ENCODE measurements at places on chromosomes 6 and 20.

DNA sequence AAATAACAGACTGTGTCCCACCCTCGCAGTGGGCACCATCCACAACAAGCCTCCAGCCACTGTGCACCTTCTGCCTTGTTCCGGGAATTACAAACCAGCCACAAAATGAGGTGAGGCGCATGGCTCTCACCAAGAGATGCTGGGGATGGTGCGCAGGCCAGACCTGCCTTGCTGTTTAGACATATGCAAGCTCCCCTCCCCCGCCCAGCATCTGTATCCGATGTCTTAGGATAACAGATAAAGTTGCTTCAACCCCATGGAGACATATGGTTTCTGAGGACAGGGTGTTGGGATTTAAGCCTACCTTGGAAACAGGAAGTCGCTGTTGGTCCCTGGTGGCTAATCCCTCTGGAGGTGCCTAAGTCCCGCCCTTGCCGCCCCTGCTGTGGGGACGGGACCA lies 50.4 kb upstream of the MPC1 start:
- no peak for DNase-seq

GRCh38 chr20:64253443-64253842 lies 2.1 kb upstream of the PCMTD2 start:
- DNase-seq, result no peak

GRCh38 chr20:2805689-2806350 lies 5.4 kb upstream of the CPXM1 start:
- DNase-seq, result no peak

GRCh38 chr6:47253136-47253535 lies 56.6 kb downstream of the TNFRSF21 start:
- no peak for DNase-seq

- DNase-seq, result no peak
Observed at GRCh38 chr20:25863536-25864325, 167.1 kb upstream of the ZNF337 start.

DNA sequence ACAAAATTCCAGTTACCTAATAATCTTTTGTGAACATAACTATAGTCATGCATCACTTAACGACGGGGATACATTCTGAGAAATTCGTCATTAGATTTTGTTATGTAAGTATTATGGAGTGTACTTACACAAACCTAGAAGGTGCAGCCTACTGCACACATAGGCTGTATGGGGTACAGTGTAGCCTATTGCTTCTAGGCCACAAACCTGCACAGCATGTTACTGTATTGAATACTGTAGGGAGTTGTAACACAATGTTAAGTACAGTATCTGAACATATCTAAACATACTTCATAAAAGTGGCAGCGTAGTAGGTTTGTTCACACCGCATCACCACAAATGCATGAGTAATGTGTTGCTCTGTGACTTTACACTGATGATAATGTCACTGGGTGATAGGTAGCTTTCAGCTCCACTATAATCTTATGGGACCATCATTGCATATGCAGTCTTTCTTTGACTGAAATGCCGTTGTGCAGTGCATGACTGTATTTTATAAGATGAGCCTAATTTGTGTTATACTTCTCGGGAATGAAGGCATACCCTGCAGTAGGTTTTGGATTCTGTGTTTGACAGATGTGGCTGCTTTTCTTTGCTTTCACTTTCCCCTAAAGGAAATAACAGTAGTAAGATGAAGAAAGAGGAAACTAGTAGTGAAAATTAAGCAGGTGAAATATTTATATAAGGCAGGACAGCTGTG lies 365.6 kb downstream of the FARS2 start:
- DNase-seq, result no peak

DNA sequence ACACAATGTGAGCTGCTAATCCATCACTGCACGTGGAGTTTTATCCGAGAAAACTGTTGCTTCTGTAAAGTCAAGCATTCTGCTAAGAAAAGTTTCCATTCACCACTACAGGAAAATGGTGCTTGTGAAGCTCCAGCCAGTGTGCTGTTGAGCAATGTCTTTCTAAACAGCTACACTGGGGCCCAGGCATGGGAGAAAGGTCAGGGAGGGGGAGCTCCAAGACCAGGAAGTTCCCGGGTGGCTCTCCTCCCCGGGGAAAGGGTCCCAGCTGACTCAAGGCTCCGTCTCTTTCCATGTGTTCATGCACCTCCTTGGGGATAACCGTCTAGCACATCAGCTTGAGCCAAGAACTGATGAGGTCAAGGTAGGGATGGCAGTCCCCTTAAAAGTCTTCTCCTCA lies 20.5 kb downstream of the RPP40 start:
- DNase-seq, result no peak
